ENCODE measurements at places on chromosomes 11 and 22.

DNA sequence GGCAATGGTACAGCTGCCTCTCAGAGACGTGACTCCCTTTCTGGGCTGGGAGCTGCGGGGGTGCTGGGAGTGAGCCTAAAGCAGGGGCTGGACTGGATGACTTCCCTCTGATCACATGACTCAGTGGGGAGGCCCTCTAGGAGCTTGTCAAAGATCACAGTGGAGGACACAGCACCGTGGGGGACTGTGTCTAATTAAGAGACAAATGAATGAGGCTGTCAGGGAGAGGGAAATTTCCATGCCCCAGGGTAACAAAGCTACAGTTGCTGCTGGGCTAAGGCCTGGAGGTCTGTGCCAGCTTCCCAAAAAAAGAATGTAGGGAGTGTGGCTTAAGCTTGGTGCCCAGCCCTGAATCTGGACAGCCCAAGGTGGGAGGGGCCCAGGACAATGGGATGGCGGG, 262.8 kb upstream of the PLET1 start:
- DNase-seq = no peak

- no peak for DNase-seq
These were observed 5.4 kb downstream of the TMPRSS13 start for GRCh38 chr11:117923773-117924172.

DNA sequence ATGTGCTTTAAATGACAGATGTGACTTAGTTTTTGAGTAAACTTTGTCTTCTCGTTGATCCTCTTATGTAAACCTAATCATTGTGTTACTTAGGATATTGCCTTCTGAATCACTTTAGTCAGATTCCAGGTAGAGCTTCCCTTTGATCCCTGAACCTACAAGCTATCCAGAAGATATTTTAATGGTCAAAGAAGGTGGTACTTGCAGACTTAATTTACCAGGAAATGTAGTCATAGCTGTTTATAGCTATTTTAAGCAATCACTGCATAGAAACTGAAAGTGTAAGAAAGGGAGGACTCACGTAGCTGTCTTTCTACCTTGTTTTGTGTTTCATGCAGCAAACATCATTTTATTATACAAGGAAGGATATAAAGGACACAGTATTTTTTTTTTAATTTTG, 189.5 kb downstream of the DDX10 start:
- DNase-seq = no peak

DNA sequence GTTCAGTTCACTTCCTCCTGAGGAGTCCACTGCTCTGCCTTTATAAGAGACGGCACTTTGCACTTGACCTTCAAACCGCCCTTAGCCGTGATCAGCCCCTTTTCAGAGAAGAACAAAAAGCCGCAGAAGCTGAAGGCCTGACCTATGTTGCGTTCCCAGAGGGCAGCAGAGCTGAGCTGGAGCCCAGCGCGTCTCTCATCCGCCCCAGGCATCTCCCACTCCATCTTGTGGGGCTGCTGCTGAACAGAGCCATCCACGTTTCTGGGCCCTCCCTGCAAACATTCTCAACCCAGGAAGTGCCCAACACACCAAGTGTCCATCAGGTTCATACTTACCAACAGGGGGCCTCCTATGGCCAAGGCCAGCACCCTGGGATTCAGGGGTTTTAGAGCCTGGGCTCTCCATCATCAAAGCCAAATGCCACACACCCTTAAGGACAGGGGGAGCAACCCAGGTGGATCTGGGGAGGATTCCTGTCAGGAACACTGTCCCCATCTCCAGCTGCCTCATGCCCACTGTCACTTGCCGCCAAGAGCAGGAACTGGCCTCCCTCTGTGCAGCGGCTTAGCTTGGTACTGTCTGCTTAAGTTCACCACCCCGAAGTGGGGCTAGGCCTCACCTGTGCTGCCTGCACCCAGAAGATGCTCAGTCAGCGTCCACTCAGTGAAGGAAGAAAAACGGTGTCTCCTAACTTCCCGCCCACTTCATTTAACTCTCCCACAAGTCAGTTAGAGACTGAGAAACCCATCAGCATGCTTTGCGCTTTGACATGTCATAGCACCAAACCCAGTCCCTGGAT, 16.0 kb upstream of the EFCAB6 start:
- peak; percentile 51 for DNase-seq

DNA sequence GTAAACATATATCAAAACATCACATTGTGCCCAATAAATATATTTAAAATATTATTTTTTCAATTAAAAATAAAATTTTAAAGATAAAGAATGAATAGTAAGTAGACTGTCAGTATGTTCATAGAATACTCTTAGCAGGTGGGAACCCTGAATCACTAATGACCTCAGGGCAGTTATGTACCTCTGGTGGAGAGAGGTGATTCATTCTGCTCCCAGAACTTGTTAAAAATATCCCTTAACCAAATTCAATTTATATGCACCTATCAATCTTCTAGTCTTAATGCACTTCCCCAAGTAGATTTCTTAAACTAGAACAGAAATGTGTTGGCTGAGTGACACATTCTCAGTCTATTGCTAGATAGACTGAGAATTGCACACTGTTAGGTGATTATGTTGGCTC, 183.9 kb upstream of the SYN3 start:
- DNase-seq = no peak

- DNase-seq = no peak
These were observed 38.5 kb downstream of the IGHMBP2 start for GRCh38 chr11:68942095-68942620.

DNA sequence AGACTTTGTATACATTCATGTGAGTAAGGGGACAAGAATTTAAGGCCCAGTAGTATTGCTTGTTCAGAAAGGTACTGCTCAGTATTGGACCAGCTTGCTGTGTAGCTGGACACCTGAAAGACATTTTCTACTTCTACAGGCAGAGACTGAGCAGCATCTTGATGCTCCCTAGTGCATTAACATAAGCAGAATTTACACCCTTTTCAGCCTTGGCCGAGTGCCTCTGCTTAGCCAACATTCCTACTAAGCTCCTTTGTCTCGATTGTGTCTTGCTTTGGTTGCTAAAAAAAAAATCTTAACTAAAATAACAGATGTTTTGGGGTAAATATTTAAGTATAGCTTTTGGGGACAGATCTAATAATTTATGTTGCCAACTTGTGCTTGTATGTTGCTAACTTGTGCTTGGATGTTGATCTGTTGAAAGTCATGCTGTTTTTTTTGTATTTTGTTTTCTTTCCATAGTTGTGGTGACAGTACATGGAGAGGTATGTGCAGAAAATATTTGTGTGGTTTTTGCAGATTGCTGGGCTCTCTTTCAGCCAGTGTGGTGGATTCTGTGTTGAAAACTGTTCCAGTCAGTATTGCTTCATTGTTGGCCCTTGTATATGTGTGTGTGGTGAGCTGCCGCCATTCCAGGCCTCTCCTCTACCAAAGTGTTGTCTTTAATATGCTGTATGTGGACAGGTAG, 3.7 kb downstream of the PTS start:
- no peak for DNase-seq

DNA sequence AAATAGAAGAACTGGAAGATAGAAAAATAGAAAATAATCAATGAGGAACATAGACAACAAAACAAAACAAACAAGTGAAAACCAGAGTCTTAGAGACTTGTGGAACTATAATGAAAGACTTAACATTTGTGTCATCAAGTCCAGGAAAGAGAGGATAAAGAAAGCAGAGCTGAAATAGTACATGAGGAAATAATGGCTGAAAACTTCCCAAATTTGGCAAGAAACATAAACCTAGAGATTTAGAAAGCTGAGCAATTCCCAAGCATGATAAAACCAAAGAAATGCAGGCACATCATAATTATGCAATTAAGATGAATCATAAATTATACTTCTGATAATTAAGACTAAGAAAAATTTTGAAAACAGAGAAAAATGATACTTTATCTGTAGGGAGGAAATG, 614.5 kb downstream of the ETS1 start:
- DNase-seq = no peak

DNA sequence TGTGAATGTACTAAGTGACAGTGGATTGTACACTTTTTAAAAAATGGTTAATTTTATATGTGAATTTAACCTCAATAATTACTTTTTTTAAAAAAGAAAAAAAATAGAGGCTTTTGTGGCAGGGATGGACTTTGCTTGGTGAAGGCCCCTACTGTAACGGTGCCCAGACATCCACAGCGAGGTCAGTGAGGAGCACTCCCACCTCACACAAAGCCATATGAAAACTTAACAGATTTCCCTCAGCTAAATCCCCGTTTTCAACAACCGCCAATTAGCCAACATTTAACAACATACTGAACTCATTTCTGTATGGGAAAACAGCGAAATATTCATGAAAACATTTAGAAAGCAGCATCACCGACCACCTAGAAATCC, 642 bp upstream of the C11orf58 start:
- DNase-seq = no peak

DNA sequence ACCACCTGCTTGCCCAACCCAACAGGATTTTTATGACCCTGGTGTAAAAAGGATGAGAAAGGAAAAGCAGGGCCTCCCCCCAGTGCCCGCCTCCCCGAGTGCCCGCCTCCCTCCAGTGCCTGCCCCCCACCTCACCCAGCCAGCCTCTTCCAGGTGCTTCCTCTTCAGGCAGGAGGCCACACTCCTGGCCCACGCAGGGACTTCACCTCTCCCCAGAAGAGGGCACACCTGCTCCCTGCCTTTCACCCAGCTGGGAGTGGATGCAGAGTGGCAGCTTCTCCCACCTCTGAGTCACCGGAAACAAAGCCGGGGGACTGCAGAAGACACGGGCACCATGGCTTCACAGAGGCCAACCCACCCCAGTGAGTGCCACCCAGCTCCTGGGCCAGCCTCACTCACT, 16.1 kb downstream of the CPT1A start:
- DNase-seq = no peak

GRCh38 chr11:11589437-11589836, 32.4 kb downstream of the GALNT18 start:
- DNase-seq = no peak

DNA sequence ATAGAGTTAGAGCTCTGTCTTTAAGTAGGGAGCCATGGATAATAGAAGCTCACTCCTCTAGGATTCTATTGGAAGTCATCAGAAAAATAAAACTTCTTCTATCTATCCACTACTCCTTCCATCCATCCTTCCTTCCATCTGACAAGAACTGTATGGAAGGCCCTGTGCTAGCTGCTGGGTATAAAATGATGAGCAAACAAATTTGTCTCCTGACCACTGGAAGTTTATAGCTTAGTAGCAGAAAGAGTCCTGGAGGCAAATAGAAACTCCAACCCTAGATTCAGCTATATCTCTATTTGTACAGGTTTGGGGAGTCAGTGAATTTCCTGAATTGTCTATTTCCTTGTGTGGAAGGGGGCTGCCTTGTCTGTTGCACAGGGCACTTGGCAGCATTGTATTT, 136.6 kb downstream of the ME3 start:
- no peak for DNase-seq

DNA sequence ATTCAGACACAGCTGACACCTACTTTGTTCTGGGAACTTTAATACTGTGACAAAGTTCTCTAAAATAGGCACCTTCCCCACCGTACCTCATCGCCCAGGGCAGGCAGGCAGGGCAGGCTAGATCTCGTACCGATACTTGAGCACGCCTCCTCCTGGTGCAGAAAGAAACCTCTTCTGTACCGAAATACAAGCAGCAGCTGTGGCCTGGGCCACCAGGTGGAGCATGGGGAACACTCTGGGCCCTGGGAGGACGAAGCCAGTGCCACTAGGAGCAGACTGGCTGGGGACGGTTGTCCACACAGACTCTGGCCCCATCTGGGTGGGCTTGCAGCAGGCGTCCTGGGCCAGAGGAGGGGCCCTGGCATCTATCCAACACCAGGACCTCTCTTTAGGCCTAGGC, 12.8 kb downstream of the PMM1 start:
- no peak for DNase-seq

DNA sequence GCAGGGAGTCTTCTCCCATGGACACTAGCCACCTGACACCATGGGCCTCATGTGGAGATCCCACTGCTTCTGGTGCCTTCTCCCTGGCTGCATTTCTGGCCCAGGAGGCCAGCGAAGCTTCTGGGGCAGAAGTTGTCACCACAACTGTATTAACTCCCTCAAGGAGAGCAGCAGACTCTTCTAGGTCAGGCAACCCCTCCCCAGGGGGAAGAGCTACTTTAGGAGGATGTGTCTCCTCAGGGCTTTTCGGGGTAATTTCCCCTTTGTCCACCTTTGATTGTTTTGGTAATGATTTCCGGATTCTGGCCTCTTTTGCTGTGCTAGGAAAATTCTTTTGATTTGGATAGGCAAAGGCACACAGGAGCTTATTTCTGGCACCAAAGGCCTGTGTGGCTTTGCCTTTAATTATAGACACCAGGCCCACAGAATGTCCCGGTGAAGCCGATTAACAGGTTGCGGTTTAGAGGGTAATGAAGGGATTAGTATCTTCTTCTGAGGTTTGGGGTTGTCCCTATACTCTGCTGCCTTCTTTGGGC, 8.9 kb upstream of the UCP2 start:
- DNase-seq = no peak

GRCh38 chr11:18463439-18463838, 7.8 kb downstream of the LDHAL6A start:
- DNase-seq = no peak

DNA sequence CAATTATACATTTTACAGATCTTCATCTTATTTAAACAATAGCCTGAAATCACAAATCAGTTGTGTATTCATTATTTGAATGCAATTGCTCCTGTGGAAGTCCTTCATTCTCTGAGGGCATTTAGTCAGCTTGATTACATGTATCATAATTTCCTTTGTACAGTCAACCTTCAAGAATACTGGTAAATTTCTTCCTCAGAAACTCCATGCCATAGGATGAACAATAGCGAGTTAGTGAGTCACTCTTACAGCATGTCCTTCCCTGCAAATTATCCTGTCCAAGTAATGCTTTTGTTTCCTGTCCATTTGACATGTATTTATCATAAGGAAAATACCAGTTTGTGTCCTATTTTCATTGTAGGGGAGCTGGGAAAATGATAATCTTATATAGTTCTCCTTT, 3.8 kb downstream of the OR10S1 start:
- no peak for DNase-seq

DNA sequence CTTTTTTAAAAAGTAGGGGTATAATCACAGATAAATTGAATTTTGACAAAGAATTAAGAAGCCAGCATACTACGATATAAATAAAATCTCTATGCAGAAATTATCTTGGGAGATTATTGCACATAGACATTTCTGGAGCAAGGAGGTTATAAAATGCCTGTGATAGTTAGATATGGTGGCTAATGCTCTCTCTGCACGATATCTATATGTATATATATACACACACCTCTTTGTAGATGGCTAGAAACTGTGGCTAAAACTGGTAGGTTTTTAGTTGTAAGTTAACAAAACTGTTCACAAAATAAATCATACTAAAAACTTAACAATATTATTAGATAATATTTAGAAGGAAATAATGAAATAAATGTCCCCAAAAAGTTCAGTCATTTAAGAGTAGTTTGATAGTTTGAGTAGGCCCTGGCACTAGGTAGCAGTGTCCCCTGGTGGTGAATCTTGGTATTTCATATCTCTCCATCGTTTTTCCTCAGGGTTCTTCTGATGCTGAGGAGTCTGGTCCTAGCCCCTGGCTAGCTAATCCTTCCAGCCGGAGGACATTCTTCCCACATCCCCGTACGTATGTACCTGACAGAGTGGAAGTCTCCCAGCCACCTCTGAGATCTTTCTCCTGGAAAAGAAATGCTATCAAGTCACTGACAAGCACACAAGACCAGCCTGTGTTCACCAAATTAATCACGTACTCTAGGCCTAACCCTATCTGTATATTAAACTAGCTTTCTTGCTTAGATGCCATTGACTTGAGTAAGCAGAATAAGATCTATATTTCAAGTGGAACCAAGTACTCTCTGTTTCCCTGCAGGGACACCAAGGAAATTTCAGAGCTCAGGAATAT, 32.2 kb downstream of the ART5 start:
- DNase-seq = no peak

Data from ascending aorta (tissue), 2 donors.